ENCODE measurements at places on chromosomes 11 and 22.

- DNase-seq, result no peak
Observed at GRCh38 chr22:29887358-29887757, 4.4 kb downstream of the MTMR3 start.

DNA sequence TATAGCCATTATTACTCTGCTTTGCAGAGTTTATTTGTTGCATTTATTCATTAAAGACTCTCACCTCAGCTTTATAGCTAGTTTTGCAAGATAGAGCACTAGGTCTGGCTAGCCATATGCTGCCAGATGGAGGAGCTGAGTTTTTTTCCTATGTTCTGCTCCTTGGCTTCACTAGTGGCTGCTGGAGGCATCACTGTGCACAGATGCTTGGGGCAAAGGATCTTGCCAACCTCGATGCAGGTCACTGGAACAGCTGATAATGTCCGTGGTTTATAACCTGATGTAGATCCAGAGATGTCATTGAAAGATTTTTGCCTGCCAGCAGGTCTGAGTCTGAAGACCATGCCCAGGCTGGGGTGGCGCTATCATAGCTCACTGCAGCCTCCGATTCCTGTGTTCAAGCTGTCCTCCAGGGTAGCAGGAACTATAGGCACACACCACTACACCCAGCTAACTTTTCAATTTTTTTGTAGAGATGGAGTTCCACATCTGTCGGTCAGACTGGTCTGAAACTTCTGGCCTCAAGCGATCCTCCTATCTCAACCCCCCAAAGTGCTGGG, 63.2 kb downstream of the PACS1 start:
- DNase-seq, result no peak

DNA sequence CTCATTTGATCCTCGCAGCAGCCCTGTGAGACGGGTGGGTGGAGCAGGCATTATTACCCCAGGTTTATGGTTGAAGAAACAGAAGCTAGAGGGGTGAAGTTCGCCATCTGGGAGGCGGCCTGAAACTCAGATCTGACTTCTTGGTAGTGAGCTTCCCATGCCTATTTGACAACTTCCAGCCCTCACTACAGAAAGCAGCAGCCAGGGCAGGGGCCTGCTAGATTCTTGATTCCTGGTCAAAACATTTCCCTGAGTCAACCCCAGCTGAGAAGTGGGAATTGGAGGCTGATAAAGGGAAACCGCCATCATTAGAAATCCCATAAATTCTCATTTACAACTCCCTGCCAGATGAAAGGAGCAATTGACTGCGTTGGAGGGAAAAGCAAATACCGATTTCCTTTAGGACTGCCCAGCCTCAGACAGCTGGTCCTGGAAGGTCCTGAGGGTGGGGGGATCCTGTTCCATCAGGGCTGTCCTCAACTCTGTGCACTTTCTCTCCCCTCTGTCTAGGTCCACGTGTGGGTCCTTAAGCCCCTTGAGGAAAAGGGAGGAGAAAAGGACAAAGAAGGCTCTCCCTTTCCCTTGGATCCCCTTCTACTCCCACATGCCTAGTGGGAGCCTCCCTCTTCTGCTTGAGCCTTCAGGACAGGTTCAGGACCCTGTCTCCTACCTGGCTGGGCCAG, 10.2 kb upstream of the NECTIN1 start:
- no peak for DNase-seq

- no peak for DNase-seq
Observed at GRCh38 chr11:73521621-73522020, 76.3 kb downstream of the FAM168A start.

- DNase-seq, result no peak
Observed at GRCh38 chr22:22144858-22145257, 99.7 kb upstream of the VPREB1 start.

DNA sequence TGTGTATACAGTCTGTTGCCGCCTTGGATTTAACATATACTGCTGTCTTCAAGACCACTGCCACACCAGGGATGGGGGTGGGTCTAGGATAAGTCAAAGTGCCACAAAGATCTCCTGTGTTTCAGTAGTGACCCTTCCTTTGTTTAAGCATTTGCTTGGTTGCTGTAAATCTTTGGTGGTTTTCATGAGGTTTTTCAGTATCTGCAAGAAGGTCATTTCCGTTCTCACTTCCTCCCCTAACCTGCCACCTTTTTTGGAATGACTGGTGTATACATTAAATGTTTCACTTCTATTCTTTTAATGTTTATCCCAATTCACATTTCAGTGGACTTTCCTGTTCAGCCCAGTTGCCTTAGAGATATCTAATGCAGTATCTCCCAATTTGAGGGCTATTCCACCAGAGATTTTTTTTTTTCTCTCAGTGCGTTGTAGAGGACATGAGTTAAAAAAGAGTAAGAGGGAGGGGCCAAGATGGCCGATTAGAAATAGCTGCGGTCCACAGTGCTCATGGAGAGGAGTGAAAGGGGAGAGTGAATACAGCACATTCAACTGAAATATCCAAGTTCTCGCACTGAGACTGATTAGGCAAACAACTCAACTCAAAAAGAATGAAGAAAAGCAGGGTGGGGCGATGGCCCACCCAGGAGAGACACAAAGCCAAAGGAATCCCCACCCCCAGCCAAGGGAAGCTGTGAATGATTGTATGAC, 43.2 kb downstream of the USP47 start:
- no peak for DNase-seq

DNA sequence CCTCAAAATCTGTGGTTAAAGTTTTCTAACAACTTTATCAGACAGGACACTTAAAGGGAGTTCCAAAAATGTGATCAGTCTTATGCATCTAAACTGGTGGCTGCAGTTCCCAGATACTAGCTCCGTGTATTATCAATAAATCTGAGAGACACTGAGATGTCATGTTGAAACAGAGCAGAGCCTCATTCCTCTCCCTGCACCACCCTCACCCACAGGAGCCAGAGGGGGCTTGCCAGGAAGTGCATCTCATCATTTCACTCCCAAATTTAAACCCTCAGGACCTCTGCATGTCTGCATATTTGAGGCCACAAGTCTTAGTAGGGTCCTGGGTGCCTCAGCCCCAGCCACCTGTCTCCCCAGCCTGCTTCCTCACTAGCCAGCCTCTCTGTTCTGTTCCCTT, 167.4 kb upstream of the NTM start:
- DNase-seq, result no peak

GRCh38 chr11:46906609-46907041, 11.7 kb downstream of the LRP4 start:
- no peak for DNase-seq

DNA sequence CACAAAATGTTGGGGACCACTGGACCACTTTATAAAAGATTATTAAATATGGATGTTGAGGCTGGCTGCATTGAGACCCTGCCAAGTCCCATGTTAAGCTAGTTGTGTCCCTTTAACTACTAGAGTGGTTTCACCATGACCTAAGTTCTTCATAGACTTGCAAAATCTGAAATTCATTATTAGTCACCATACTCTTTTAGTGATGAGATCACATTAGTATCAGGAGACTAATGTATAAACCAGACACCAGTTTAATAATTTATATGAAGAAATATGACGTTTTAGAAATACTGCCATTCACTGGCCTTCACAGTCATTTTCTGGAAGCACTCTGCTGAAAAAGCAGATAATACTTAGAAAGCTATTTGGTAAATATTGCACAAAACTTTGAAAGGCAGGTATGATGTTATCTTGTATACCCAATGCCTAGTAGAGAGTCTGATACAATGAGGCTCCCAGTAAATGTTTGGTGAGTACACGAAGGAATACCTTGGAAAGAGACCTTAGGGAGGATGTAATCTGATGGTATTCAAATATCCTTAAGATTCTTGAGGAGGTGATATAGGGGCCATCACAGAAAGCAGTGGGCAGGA, 728.2 kb upstream of the ANO5 start:
- no peak for DNase-seq

DNA sequence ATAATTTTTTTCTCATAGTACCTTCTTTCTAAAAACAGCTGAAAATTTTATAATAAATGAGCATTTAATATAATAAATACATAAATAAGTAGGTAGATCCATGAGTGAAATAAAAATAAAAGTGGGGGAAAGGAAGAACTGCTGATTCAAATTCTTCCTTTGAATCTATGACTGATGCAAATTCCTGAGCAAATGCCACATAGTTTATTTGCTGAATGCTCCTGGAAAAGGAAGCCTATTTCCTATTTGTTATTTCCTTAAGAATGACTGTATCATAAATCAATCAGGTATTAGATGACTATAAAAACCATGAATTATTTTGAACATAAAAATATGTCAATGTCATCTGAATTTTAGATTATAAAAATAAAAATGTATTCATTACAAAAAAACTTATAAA, 16.6 kb downstream of the BTBD10 start:
- no peak for DNase-seq

DNA sequence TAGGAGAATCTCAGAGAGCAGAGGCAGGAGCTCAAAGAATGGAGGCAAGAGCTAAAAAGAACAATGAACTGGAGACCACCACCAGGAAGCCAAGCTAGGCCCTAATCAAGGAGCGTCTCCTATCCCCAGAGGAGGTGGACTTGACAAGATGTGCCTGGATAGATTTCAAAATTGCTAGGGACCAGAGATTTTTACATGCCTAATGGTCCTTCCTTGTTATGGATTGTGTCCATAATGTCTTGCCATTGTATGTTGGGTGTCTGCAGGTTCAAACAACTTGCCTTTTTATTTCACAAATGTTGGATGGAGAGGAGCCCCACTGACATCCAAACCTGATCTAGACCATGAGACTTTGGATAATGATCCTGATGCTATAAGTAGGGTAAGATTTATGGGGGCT, 88.2 kb upstream of the TP53I11 start:
- DNase-seq, result no peak

DNA sequence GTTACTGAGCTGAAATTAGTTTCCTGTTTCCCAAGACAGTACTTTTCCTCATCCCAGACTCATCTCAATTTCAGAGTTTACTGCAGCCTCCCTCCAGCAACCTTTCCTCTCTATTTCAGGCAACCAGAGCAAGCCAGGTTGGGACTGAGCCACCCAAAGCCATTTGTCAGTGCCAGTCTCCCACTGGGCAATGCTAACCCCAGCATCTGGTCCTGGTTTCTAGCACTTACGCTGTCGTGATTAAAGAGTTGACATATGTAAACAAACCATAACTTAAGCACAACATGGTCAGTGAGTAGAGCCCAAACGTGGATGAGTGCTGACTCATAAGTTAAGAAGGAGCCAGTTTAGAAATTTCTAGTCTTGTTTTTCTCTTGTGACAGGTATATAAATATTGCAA, 119.6 kb upstream of the BLID start:
- DNase-seq, result no peak

DNA sequence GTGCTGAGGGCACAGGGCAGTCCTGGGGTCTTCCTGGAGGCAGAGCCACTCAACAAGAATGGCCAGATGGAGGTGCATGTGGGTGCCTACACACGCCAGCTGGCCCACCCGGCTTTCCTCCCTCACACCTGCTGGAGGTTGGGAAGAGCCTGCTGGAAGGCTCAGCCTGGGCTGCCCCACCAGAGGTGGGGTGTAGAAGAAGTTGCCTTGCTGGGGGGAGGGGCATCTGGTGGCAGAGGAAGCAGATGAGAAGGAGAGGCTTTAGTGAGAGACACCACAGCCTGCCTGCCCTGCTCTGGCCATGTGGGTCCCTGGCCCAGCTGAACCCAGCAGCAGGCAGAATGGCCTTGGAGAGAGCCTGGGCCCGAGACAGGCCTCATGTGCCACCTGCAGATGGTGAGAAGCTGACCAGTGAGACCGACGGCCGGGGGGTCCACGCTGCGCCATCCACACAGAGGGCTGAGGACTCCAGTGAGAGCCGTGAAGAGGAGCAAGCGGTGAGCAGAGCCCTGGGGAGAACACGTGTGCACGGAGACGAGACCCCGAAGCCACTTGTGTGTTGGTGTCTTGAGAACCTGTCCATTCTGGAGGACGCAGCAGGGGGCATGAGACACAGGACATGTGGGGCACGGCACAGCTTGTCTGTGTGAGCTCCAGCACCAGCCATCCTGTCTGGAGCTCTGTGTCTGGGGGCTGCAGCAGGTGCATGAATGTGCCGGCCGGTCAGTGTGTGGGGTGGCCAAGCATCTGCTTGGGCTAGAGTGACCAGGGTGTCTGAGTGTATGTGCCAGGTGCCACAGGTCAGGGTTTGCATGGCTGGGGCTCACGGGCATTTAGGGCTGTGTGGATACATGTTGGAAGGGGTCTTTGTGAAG, 2.7 kb downstream of the B4GALNT4 start:
- DNase-seq, result no peak

DNA sequence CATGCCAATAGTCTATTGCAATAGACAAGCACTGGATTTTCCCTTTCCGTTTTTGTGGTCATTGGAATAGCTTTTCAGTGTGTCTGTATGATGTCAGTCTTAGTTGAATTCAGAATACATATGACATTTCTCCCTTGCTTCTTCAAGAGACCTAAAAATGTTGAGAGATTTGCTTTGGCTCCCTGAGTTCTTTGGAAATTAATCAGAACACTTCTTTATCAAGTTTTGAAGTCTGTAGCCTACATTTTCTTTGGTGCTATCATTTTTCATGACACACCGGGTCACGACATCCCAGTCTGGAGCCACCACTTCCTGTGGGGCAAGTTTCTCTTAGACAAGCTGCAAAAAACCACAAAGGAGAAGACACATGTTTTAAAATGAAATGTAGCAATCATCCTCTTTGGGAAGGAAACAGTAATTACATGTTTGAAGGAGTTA, 847.1 kb downstream of the OPCML start:
- no peak for DNase-seq

- no peak for DNase-seq
Observed at GRCh38 chr11:115670538-115671205, 166.5 kb upstream of the CADM1 start.

DNA sequence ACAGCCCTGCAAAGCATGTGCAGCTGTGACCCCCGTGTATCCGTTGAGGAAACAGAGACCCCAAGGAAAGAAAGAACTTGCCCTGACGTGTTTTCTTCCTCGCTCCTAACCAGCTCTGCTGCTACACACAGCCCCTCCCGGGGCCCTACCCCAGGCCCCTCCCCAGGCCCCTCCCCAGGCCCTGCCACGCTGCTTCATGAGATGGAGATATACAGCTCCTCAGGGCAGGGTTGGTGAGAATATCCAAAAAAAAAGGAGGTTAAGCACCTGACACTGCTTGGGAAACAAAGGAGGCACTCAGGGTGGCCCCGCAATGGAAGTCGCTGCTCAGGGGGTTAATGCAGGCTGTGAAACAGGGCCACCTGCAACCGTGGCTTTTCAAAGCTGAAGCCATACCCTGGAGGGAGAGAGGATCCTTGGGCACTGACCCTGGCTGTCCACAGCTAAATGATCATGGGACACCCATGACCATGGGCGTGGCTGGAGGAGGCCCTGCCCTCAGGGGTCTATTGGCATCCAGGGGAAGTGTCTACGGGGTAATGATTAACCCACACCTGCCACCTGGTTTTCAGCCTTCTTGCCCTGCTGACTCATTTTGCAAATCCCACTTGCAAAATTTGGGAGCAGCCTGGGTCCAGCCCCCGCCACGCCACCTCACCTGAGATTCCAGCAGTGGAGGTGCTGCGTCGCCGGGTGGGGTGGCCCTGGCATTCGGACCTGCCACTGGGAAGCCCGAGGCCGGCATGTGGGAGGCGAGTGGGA, 112.1 kb upstream of the ANO1 start:
- DNase-seq, result no peak
